NCI-H2081 treated with DMSO at 0.1 percent for 48 hours (cell line): ENCODE measurements at places on chromosomes 2 and 18.

- DNase-seq = no peak
Observed at GRCh38 chr2:53436882-53437281, 330.7 kb upstream of the CHAC2 start.

DNA sequence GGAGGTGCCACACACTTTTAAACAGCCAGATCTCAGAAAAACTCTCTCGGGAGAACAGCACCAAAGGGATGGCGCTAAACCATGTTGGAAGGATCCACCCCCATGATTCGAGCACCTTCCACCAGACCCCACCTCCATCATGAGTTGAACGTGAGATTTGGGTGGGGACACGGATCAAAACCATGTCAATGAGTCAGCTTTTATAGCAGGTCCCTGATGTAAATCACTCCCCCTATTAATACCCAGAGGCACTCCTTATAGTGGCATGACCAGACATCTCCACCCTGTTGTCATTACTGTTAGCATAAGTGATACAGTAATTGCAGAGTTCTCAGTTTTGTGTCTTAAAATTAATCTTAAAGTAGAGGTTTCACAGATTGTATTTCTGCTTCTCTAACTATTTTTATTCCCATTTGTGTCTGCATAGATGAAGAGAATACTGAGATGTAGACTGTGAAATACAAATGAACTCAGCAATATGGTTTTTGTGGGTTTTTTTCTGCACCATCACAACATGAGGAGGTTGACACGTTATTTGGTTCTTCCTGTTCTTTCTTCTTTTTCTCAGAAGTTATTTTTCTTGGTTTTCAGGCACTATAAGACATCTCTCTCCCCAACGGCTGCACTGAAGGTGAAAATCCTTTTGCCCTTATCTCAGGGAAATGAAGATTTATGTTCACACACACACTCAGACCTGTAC is 218.2 kb downstream of the ARL4C start:
- DNase-seq = no peak

DNA sequence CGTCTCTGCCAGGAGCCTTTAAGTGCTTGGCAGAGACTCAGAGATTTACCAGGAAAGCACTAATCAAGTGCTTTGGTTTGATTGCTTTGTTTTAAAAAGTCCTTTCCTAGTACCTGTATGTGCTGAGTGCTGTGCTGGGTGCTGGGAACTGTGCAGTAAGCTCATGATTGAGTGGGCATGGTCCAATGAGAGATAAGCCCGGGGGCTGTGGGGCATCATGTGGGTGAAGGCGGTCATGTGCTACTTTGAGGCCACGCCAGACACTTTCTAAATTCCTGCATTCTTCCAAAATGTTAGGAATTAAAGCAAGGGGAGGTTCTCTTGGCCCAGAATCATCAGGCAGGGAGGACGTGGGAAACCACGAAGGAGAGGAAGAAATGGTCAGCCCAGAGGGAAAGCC is 109.0 kb downstream of the ACAA2 start:
- DNase-seq = no peak

GRCh38 chr18:23664674-23665073 is 2.0 kb upstream of the ANKRD29 start:
- no peak for DNase-seq

DNA sequence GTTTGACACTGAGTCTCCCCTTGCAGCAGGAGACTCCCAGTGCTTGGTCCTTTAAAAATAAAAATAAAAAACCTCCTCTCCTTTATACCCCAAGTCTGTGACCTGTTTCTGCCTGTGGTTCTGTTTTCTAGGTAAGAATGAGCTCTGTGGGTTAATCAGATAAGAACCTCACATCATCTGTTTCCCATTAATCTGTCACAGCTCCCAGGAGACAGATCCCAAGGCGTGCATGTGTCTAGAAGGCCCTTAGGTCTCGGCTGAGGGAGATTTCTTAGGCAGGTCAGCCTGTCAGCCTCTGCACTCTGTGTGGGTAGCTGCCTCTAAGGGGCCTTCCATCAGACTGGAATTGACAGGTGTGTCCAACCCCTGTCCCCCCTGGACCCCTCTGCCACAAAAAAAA is 80.7 kb downstream of the FHOD3 start:
- DNase-seq = no peak
